ENCODE measurements at places on chromosomes 1 and 21.

DNA sequence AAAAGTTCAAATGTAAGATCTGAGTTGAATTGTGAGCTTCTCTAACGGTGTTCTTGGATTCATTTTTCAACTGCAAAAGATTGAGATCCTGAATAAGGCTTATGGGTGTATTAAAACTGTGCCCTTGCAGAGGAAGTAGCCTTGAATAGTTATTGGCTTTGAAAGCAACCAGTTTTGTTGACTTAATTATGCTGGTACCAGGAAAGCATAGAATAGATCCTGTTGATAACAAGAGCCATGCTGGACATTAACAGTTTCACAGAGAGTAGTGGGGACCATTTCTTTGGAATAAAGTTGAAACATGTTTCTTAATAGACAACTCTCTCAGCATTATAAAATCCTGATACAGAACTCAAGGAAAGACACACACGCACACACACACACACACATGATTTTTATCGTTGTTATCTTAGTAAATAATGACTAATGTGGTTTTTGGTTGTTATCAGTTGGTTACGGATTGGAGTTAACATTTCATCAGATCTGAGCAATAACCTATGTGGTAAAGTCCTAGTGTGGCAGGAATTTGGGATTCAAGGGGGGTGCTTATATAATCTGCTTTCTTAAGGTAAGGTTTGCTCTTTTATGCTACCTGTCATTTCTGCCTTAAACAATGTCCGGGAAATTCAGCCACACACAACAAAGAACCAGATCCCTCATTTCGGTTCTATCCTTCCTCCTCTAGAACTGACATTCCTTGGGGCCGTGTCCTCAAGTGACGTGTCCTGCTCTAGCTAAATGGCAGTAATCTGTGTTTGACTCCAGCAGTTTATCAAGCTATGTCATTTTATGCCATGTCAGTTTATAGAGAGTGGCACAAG is 330.9 kb downstream of the CHRM3 start:
- DNase-seq = peak; percentile 47

GRCh38 chr1:59928996-59929395 is 2.4 kb upstream of the CYP2J2 start:
- no peak for DNase-seq

- DNase-seq = no peak
Measured at GRCh38 chr21:46661642-46662366, 26.3 kb downstream of the PRMT2 start.

DNA sequence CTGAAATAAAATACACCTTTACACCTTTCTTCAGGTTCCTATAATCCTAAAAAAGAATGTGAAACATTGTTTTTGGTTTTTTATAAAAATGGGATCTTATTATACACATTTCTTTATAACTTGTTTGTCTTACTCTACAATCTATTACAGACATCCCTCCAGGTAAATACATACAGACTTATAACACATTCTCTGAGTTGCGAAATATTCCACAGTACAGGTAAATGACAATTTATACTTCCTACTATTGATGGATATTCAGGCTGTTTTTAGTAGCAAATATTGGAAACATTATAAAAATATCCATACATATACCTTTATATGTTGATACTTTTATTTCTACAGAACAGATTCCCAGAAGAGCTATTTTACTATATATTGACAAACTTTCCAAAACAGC is 20.3 kb downstream of the PIK3R3 start:
- DNase-seq = no peak
